Activated CD4-positive, alpha-beta T cell treated with anti-CD3 and anti-CD28 coated beads, Interleukin-2, amount 50 U/mL, for 24 hours (primary cell): ENCODE measurements at places on chromosomes 1 and 21.

- DNase-seq, result peak; percentile 4
Observed at GRCh38 chr1:58573705-58574591, 3.1 kb downstream of the TACSTD2 start.

- no peak for DNase-seq
Observed at GRCh38 chr21:15480160-15480559, 249.6 kb upstream of the USP25 start.

DNA sequence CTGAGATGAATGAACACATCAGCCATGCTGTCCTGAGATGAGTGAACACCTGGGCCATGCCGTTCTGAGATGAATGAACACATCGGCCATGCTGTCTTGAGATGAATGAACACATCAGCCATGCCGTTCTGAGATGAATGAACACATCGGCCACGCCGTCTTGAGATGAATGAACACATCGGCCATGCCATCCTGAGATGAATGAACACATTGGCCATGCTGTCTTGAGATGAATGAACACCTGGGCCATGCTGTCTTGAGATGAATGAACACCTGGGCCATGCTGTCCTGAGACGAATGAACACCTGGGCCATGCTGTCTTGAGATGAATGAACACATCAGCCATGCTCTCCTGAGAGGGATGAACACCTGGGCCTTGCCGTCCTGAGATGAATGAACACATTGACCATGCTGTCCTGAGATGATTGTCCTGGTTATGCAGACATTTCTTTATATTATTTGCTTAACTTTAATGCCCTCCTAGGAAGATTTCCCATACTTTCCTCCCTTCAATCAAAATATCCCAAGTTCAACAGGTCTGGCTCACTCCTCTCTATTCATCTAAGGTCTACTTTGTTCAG is 48.6 kb upstream of the COL6A1 start:
- DNase-seq, result no peak

- no peak for DNase-seq
Observed at GRCh38 chr1:225448146-225448805, 20.4 kb upstream of the LBR start.

DNA sequence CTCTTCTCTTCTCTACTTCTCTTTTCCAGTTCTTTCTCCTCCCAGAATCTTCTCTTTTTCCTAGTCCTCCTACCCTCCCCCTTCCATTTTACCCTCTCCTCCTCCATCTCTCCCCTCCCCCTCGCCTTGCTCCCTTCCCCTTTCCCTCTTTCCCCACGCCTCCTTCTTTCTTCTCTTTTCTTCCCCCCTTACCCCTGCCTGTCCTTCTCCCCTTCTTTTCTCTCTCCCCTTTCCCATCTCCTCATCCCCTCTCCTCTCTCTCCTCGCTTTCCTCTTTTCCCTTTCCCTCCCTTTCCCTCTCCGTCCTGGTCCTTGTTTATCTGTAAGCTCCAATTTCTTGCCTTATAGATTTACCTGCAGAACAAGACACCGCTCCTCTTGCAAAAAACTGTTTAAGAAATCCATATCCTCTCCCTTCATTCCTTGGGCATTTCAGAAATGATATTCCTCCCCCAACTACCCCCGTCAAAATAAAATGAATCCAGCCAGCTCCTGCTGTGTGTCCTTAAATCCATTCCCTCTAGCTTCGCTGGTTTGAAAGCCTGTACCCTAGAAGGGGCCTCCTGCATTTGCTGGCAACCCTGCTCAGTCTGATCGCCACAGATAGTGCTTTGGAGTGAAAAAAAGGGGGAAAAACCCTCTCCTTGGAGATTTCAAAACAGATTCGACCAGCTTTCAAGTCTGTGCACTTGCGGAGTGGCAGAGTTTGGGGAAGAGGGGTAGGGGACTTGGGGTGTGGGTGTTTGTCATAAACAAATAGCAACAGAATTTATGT is 89.4 kb downstream of the PAPPA2 start:
- DNase-seq, result no peak

DNA sequence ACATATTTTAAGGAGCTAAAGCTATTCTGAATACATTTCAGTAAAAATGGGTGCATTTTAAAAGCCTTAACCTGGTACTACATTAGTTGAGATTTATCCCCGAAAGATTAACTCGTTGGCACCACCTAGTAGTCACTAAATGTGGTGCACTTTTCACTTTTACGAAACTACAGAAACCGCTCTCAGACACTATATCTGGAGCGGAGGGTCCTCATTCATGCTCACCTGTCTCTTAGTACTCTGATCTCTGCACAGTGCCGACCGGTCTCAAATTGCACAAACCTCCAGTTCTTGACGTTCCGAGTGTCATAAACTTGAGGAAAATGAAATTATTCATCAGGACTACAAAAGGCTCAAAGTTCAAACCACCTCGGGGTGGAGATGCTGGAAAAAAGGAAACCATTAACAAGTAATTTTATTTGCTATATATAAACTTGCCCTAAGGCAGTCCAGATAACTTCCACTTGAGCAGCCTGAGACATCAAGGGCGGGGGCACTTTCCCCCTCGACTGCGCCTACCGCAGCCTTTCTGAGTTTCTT is 722 bp downstream of the LZIC start:
- DNase-seq, result peak; percentile 4

GRCh38 chr1:193234530-193234929 is 48.1 kb upstream of the B3GALT2 start:
- no peak for DNase-seq

GRCh38 chr1:41927118-41927517 is 8.4 kb upstream of the HIVEP3 start:
- no peak for DNase-seq

DNA sequence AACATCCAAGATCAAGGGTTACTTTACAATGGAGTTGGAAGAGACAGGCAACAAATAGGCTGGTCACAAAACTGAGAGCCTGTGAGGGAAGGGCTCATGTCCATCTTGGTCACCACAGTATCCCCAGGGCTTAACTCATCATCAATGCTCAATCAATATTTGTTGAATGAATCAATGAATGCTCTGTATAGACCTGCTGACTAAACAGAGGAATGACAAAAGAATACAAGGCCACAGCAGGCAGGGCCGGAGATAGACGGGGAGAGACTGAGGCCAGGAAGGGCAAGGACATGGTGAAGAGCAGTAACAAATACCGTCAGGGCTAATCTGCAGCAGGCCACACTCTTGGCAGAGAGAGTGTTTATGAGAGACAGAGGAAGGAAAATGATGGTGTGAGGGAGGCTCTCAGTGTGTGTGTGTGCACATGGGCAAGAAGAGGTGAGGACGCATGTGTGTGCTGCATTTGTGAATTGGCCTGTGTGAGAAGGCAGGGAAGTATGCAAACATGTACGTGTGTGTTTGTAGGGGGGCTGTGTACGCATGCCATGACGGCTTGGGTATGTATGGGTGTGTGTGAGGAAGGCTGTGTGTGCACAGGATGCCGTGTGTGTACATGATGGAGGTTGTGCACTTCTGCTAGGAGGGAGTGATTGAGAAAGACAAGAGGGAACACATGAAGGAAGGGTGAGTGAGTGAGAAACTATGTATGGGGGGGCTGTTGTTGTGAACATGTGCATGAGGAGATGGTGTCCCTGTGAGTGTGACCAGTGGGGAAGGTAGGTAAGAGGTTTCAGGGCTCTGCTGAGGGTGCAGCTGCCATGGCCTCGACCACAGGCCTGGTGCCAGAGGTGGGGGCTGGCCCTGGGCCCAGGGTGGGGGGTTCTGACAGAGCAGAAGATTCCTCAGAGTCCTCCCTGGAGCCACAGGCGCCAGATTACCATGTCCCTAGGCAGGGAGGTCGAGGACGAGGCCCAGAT is 15.4 kb downstream of the AHDC1 start:
- no peak for DNase-seq

- DNase-seq, result no peak
Observed at GRCh38 chr1:211521102-211521815, 29.3 kb upstream of the RD3 start.

DNA sequence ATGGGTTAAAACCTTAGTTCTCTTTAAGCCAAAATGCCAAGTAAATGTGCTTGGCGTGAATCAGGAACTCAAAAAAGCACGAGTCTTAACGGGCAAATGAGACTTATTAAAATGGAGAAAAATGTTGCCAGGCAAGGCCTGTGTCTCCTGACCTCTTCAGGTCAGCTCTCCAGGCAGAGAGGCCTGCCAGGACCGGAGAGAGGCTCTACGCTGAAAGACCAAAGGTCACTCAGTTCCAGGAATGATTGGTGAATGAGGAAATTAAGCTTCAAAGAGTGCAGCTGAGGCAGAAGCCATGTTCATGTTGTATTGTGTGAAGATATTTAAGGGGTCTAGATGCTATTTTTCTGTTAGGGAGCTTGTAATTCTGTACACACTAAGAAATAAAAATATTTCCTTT is 66.6 kb downstream of the SPAG17 start:
- no peak for DNase-seq

- DNase-seq, result no peak
Observed at GRCh38 chr21:32055305-32055704, 182.5 kb downstream of the HUNK start.

GRCh38 chr1:59687081-59687480 is 127.7 kb upstream of the HOOK1 start:
- DNase-seq, result no peak

GRCh38 chr1:217981430-217981829 is 303.7 kb upstream of the RRP15 start:
- no peak for DNase-seq

DNA sequence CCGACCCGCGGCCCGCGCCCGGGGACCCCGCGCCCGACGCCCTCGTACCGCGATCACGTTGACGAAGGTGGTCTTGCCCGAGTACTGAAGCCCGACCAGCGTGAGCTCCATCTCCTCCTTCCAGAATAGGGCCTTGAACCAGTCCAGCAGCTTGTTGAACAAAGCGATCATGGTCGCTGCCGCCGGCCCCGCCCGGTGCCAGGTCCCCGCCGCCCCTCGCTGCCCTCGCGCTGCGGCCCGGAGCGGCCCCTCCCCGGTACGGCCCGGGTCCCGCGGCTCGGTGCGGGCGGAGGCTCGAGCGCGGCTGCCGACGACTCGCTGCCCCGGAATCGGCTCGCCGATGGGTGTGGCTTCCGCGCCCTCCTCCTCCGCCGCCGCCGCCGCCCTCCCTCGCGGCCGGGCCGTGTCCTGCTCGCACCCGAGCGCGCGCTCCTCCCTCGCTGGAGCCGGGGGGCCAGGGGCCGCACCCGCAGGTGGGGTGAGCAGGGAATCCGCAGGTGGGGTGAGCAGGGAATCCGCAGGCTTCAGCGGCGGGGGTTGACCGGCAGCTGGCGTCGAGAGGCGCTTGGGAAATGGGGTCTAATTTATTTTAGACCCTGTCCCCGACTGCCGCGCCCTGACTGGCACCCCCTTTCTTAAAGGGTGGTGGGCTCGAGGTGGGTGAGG is at the start of gene ARL8A:
ARL8A (minus strand) TSS at position 336 of the 666 bp plus-strand sequence; CDS start at position 171, 165 bp downstream.
- no peak for DNase-seq

DNA sequence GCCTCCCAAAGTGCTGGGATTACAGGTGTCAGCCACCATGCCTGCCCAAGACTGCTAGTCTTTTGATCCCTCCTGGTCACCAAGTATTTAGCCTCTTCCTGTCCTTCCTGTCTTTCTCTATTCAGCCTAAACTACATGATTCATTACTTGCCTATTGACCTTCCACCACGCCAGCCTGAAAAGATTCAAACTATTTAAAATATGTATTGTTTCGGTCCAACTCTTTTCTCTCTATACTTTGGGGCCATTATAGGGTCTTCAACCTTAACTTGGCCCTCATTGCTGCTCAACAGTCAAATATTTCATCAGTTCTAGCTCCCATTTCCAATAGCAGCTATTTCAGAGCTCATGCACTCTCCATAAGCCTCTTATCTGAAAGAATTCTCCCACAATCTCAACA is 153.0 kb downstream of the TNFSF18 start:
- DNase-seq, result no peak

- DNase-seq, result peak; percentile 35
Observed at GRCh38 chr1:169363046-169363730, 4.4 kb downstream of the NME7 start.

DNA sequence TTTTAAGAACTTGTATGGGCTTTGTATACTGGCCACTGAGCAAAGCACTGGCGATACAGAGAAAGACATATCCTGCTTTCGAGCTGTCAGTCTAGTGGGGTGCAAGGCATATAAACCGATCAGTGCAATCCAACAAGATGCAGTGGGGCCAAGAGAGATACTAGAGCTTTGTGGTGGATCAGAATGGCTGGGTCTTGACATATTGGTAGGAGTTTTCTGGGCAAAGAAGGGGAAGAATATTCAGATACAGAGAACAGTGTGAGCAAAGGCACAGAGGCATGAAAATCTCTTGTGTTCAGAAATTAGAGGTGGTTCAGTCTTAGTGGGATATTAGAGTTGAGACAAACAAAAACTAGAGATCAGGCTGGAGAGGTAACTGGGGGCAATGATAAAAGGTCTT is 49.2 kb downstream of the FOXO6 start:
- DNase-seq, result no peak
